ENCODE measurements at places on chromosomes 16 and 17.

DNA sequence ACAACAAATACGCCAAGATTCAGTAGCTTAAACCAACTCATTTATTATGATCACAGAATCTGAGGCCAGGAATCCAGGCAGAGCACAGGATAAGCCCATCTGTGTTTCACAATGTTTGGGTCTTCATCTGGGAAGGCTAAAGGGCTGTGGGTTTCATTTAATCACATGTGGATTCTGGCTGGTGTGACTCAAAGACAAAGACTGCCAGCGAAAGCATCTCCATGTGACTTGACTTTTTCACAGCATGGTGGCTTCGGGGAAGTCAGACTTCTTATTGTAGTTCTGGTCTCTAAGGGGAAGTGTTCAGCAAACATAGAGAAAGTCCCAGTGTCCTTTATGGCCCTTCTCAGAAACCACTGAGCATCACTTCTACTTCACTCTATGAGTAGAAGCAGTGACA is 1014.4 kb upstream of the GOT2 start:
- no peak for DNase-seq

- DNase-seq: no peak
Measured at GRCh38 chr17:61479493-61480413, 27.5 kb downstream of the TBX4 start.

DNA sequence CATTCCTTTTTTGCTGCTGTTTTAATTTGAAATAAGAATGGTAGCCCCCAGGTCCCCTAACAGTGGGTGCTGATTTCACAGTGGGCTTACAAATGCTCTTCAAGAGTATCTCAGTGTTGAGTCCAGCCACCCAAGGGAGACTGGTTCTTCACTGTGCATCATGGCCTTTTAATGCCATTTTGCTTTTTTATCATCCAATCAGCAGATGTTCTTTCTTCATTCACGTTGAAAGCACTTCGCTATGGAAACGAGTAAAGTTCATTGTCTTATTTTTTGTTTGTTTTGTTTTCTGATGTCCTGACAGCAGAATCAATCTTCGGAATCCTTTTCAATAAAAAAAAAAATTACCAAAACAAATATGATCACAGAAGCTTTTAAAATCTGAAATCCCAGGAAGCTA is 429.0 kb downstream of the MAF start:
- no peak for DNase-seq

- DNase-seq: no peak
Measured at GRCh38 chr17:72255481-72255880, 134.7 kb downstream of the SOX9 start.

DNA sequence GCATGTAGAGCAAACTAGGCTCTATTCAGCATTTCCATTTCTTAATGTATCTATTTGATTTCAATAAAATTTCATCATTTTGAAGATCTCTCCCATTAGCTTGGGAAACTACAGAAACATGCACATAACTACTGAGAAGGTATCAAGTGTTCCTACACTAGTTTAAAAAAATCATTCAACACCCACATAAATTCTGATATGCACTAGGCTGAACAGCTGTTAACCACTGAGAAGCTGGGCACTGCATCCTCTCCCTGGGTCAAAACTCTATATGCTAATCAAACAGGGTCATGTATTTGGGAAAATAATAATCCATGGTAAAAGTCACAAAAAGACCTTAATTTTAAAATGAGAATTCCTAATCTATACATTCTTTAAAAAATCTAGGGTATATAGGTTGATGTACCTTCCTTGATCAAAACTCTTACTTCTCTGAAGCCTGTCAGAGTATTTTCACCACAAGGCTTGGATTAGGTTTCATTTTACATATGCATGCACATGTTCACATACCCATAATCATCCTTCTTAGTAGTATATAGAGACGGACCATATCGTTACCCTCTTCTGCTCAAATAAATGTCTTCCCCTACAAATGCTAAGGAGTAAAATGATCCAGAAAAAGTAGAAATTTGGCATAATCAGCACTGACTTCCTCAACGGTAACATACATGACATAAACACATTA is 57.2 kb downstream of the KANSL1 start:
- DNase-seq: no peak

DNA sequence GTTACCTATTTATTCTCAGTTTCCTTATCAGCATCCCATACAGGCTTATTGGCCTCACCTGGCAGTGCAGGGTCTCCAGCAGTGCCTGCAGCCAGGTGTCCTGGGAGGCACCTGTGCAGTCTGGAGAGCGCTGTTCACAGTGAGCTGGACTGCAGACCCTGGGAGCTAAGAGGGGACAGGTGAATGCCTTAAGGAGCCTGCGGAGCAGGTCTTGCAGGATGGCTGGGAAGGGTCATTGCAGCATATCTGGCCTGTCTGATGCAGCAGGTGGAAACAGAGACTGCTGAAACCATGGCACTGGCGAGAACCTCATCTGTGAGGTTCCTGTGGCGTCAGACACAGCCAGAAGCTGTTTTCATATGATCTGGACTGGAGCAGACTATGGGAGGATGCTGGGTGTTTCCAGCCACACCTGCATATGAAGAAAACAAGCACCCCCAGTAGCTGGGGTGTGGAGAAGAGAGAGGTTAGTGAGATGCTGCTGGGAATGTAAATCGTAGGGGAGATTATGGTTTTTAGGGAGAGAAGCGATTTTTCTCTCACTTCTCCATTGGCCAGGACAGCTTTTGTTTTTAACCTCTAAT is 77.0 kb downstream of the NTN1 start:
- no peak for DNase-seq

GRCh38 chr17:39622380-39623006 is 4.3 kb upstream of the PPP1R1B start:
- no peak for DNase-seq

- no peak for DNase-seq
Measured at GRCh38 chr16:11118479-11118878, 137.5 kb downstream of the SOCS1 start.

- DNase-seq: no peak
Measured at GRCh38 chr17:76496464-76496863, 4.8 kb downstream of the RHBDF2 start.

DNA sequence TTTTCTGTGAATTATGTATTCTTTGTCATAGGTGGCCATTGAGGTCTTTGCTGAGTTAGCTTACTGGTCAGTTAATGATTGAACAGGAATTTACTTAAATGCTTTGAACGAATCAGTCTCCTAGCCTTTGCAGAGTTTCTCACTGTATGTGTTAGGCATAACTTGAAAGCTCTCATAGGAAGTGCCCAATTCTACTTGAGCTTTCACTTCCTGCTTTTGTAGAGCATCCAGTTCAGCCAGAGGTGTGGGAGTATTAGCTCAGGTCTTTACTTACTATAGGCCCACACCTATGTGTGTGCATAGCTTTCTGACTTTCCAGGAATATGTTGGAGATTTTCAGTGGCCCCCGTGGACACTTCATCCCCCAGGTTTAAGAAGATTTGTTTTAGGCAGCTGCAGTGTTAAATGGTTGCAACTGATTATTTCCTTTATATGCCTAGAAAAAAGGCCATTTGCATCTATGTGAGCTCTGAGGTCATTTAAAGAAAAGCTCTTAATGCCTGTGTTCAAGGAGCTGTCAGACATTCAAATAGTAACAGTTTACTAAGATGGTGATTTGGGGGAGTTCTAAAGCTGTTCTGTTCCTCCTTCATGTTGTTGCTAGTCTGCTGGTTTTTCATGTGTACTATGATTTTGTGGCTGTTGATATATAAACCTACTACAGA is 62.3 kb downstream of the PHKB start:
- no peak for DNase-seq

GRCh38 chr16:35492225-35492624 is 2032.8 kb downstream of the TP53TG3F start:
- DNase-seq: peak; percentile 16

GRCh38 chr17:14833201-14833785 is 431.8 kb downstream of the PMP22 start:
- DNase-seq: no peak

DNA sequence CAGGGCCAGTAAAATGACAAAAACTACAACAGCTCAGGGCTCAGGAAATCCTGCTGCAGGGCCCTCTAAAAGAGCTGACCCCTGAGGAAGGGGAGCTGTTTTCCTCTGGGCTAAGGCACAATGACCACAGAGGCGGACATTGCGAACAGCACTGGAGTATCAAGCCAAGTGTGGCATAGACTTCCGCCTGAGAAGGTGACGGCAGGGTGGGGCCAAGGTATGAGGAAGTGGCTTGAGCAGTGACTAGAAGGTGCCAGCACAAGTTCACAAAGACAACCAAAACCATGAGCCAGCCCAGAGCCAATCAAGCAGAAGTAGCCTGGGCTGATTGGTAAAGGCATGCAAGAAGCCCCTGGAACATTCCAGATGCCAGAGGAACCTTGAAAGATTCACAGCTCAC is 13.9 kb downstream of the ERN2 start:
- no peak for DNase-seq

- no peak for DNase-seq
Measured at GRCh38 chr16:58417600-58417999, 25.3 kb downstream of the GINS3 start.

DNA sequence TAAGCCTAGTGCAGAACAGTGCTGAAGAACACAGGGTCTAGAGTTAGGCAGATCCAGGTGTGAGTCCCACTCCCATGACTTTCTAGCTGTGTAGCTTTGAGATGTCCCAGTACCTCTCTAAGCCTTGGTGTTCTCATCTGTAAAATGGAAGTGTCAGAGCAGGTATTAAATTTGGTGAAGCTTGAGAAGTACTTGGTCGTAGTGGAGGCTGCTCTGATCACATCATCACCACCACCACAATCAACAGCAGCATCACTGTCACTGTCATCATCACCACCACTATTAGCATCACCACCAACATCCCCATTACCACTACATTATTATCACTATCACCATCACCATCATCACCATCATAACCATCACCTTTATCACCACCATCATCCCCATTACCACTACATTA is 132.1 kb downstream of the CMIP start:
- no peak for DNase-seq

DNA sequence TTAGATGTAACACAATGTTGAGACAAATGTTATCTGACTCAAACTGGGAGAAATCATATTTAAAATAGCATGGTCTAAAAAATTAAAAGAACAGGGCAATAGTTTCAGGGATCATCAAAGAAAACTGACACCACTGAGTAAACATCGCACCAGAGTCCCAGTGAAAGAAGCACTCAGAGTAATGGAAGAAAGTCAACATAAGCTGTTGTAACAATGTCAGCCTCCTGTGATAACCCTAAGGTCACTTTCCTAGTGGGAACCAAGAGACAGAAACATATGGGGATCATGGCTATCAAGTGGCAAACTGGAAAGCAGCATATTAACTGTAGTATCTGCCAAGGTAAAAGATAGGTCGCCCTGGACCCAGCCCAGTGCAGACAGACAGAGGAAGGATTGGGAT is 160.8 kb downstream of the CA10 start:
- no peak for DNase-seq

DNA sequence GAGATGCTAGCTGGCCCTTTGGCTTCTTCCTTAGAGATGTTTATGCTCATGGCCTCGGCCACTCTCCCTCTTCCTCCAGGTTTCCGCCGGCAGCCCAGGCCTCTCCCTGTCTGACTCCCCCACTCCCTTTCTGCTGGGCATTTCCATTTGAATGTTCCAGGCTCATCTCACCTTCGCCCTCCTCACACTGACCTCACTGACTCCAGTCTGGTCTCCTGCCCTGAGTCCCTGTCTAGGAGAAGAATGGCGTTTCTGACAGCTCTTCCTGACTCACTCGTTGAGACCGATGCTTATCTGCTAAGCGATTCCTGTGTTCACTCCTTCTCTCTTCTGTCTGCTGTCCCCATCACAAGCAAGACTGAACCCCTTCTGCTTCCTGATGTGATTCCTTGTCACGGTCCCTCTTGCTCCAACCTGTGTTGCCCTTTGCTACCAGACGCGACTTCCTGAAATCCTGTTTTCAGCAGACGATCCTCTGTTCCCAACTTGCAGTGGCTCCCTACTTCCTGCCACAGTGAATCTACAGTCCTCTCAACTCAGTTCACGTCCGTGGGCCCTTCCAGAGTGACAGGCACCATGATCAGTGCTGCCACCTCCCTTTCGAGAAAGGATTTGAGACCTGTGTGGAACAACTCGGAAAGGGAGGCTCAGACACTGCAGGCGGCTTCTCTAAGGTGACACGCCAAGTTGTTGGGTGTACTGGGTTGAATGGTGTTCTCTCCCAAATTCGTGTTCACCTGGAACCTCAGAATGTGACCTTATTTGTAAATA is 176.4 kb downstream of the MSI2 start:
- DNase-seq: peak; percentile 23

DNA sequence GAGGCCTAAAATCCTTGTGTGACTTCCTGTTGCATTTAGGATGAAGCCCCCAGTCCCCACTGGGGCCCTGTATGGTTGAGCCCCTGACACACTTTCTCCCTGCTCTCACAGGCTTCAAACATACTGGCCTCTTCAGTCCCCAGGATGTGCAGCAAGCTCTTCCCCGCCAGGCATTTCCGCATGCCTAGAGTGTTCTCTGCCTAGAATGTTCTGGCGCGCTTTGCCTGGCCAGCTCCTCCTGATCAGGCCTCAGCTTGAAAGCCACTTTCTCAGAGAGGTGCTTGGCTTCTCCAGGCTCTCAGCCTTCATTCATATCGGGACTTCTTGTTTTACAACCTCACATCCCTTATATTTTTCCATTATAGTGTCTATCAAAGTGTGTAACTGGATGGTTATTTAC is 123.7 kb downstream of the SPACA3 start:
- no peak for DNase-seq

DNA sequence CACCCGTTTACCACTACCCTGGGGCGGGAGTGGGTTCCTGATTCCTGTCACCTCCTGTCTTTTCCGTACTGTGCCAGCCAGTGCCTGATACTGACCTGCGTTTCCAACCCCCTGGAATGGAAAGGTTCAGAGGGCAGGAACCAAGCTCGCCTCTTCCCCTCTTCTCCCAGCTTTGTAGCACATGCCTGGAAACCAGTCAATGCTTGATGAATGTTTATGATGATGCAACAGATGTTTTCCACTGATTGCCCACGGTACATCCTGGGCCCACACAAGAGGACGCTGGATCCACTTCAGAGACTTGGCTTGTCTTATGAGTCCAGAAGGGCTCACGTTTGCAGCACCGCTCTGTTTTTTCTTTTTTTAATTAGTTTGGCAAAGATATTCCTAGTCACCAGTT is 262.0 kb downstream of the CPPED1 start:
- no peak for DNase-seq

GRCh38 chr16:57646388-57647039 is 18.1 kb downstream of the ADGRG1 start:
- DNase-seq: no peak

- DNase-seq: no peak
Measured at GRCh38 chr17:65564793-65565192, 3.3 kb upstream of the AXIN2 start.

- DNase-seq: no peak
Measured at GRCh38 chr17:75910699-75911098, 6.0 kb upstream of the MRPL38 start.

DNA sequence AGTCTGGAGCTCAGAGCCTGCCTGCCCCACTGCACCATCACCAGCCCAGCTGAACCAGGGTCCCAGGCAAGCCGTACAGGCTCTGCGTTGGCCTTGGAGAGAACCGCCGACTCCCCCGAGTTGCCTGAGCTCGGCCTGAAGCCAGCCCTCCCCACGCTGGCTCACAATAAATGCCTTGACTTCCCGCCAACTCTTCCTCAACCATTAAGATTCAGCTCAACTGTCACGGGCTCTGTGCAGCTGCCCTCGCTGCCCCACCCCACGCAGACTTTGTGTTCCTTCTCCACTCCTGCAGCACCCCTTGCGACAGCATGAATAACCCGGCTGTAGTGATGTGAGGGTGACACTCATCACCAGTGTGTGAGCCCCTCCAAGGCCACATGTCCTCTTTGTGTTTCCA is 4.8 kb upstream of the QPRT start:
- no peak for DNase-seq
